ENCODE measurements at places on chromosomes 16 and 17.

GRCh38 chr17:17788967-17789366 is 47.8 kb downstream of the SREBF1 start:
- DNase-seq: no peak

DNA sequence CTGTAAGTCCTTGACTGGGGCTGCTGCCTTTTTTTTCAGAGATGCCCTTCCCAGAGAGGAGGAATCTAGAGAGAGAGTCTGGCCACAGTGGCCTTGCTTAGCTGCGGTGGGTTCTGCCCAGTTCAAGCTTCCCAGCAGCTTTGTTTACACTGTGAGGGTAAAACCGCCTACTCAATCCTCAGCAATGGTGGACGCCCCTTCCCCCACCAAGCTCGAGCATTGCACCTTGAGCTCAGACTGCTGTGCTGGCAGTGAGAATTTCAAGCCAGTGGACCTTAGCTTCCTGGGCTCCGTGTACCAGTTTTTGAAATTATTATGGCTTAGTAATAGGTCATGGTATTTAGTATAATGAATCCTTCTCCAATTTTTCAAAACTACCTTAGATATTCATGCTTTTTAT is 395.4 kb downstream of the NPIPA7 start:
- DNase-seq: no peak

GRCh38 chr17:39365242-39365641 is 36.2 kb downstream of the FBXL20 start:
- no peak for DNase-seq

DNA sequence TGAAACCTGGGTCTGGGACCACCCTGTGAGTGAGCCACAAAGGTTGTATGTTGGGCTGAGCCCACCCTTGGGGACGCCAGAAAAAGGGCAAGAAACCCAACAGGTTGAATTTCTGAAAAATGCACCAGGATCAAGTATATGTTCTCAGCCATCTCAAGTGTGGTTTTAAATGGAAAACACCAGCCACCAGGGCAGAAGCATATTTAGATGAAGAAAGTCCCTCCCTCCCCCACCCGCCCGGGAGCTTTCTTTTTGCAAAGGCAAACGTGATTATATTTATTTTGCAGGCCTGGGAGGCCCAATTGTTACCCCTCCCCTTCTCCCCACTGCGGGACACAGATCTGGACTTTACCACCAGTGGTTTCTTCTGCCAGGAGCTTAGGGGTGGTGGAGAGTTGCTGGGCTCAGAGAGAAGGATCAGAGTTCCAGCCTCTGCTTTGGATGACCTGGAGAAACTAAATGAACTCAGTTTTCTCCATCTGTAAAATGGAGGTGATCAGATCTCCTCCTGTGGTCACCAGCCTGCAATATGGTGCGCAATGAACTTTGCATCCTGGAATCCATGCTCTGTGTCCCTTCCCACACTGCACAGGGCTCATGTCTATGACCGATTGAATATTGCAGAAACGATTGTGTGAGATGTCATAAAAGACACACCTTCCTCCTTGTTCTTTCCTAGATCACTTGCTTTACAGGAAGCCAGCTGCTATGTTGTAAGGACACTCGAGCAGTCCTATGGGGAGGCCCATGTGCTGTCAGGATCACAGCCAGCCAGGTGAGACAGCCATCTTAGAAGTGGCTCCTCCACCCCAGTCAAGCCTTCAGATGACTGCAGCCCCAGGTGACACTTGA is 21.0 kb upstream of the NGFR start:
- DNase-seq: no peak

DNA sequence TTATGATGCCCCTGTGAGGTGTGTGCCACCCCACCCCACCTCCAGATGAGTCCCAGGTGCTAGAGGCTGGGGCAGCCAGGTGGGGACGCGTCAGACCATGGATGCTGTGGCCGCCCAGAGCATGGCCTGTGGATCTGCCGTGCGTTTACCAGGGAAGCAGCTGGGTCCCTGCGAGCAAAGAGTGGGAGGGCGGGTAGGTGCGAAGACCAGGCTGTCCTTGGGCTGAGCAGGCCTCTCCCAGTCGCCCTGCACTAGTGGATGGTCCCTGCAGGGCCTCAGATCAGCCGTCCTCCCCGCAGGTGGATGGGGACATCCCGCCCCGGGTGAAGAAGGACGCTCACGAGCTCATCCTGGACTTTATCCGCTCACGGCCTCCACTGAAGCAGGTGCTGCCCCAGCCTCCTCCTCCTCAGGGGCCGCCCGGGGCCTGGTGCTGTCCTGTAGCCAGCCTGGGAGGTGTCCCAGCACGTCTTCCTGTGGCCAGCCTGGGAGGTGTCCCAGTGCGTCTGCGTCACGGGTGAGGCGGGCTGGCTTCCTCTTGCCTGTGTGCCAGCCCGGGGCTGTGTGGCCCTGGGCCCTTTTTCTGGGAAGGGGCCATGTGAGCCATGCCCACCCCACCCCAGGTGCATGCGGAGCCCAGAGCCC is 18.0 kb upstream of the TCF25 start:
- no peak for DNase-seq

- DNase-seq: no peak
Observed at GRCh38 chr16:9458816-9459215, 367.4 kb downstream of the HAPSTR1 start.

DNA sequence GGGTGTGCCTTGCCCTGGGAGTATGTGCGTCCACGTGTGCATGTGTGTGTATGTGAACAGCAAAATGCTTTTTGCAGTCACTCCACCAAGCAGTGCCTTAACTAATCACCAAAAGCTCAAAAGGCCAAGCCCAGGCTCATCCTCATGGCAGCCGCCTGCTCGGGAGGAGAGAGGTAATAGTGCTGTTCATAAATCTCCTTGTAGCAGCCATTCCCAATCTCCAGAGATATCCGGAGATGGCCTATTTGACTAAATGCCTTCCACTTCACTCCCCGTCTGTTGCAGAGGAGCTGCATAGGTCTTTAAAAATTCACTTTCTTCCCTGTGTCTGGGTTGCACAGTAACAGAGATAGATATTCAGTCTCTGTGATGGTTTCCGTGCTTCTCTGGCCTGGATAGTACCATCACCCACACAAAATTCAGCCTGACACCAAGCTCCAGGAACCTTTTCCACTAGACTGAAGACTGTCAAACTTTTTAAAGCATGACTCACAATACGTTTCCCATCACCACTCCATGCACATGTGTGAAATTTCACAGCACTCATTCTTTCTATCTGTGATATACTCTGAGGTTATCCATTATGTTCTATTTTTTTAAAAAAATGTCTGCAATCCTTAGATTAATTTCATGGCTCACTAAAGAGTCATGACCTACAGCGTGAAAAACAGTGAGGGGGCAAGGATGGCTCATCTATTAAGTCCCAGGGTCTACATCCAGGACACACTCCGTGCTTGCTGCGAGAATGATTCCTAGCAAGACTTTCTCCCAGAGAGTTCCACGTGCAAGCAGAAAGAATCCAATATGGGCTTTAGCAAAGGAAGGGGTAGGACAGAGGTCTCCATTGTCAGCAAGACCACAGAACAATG is 357.8 kb downstream of the GRIN2A start:
- no peak for DNase-seq

DNA sequence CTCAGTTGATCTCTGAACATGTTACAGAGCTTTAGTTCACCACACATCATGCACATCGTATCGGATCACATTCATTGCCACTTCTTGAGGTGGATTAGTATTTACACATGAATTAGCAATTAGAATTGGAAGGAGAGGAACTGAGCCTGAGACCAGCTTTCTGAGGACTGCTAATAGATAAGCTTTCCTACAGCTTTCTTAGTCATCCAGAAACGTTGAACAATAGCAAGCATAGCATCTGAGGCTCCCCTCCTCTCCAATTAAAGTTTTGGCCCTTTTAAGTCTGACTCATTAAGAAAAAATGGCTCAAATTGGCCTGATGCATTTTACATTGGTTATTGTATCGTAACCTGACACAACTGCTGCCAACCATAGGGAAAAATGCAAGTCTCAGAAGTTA is 1130.4 kb downstream of the CDH8 start:
- DNase-seq: no peak

GRCh38 chr16:7420079-7420478 is 87.4 kb downstream of the RBFOX1 start:
- DNase-seq: no peak

GRCh38 chr16:68275611-68276191 is 11.4 kb downstream of the SLC7A6 start:
- no peak for DNase-seq

GRCh38 chr17:79026376-79027273 is 2.7 kb downstream of the C1QTNF1 start:
- DNase-seq: no peak

- no peak for DNase-seq
Observed at GRCh38 chr16:79656553-79657115, 56.1 kb upstream of the MAF start.

DNA sequence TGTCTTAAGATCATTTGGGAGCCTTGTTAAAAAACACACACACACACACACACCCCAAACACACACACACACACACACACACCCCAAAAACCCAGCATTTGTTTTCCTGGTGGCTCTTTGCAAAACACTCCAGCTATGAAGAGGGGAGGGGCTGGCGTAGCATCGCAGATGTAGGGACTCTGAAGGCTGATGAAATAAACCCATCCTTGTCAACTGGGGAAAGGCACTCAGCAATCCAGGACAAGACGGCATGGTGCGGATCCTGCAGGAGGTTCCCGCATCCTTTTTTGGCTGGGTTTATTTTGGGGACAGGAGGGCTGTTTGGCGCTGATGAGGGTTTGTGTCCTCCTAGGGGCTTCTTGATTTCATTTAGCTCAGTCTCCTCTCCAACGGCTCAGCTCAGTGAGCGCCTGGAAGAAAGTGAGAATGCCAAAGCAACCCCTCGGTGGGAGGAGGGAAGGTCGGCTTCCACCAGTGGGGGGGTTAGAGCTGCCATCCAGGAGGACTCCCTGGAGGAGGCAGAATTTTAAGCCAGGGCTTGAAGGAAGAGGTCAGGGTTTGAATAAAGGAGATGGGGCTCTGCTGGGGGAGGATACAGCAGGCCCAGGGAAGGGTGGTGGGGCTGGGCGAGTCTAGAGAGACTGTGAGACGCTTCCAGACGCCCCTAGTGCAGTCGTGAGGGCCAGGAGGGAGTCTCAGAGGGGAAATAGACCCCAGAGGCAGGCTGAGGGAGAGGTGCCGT is 12.4 kb upstream of the GSE1 start:
- DNase-seq: no peak

- DNase-seq: no peak
Observed at GRCh38 chr16:84042879-84043485, 387 bp upstream of the SLC38A8 start.
